Thymus (tissue), 14 donors: ENCODE measurements at places on chromosomes 1 and 21.

- no peak for DNase-seq
Observed at GRCh38 chr1:159556931-159557369, 21.1 kb upstream of the OR10J5 start.

- DNase-seq: no peak
Observed at GRCh38 chr1:169090308-169090899, 16.1 kb upstream of the ATP1B1 start.

- no peak for DNase-seq
Observed at GRCh38 chr1:157438613-157439012, 113.7 kb downstream of the FCRL5 start.

DNA sequence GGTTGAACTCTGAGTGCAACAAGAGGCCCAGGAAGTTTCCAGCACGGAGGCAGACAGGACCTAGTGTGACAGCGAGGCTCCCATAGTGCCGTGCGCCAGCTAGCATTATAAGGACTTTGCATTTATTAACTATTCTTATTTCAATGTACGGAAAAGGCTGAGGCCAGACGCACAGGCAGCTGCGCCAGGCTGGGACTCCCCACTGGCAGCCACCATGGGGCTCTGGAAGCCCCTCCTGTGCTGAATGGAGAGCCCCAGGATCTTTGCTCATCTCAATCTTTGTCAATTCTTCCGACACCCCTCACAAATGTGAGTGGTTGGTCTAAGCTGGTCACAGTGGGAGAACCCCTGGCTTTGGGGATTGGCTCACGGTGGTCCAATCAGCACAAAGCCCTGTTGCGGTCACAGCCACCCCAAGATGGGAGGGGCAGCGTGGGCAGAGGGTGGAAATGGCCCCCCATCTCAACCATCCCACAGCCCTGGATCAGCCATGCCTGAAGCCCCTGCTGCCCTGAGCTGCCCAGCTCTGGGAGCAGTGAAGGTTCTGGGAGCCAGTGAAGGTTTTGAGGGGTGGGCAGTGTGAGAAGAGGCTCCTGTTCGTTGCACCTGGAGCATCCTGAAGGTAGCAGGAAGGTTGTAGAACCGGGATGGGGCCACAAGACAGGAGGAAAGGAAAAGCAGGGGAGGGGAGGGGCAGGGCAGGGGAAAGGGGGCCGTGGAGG, 59.5 kb upstream of the ADARB1 start:
- DNase-seq: no peak

- DNase-seq: no peak
Observed at GRCh38 chr1:186055846-186056245, 319.2 kb downstream of the TPR start.

DNA sequence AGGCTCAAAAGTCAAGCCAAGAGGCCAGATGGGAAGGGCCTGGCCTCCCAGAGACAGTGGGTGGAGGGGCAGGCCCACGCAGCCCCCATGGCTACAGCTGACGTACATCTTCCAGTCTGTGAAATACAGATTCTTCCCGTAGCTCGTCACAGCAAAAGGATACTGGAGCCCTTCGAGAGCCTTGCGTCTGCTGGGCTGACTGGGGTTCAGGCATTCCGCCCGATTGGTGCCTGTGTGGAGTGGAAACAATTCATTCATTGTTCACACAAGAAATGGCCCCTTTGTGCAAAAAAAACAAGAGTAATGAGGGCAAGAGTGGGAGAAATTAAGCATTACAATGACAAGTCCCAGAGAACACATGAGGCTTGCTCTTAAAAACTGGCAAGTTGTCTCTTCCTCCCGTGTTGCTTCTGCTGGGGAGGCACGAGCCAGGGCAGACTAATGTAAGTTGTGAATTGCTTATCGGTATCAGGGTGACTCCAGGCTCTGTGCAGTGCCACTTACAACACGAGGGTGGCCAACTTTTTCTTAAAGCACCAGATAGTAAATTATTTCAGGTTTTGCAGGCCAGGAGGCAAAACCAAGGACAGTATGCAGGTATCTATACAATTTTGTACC, 85.1 kb downstream of the NID1 start:
- no peak for DNase-seq

DNA sequence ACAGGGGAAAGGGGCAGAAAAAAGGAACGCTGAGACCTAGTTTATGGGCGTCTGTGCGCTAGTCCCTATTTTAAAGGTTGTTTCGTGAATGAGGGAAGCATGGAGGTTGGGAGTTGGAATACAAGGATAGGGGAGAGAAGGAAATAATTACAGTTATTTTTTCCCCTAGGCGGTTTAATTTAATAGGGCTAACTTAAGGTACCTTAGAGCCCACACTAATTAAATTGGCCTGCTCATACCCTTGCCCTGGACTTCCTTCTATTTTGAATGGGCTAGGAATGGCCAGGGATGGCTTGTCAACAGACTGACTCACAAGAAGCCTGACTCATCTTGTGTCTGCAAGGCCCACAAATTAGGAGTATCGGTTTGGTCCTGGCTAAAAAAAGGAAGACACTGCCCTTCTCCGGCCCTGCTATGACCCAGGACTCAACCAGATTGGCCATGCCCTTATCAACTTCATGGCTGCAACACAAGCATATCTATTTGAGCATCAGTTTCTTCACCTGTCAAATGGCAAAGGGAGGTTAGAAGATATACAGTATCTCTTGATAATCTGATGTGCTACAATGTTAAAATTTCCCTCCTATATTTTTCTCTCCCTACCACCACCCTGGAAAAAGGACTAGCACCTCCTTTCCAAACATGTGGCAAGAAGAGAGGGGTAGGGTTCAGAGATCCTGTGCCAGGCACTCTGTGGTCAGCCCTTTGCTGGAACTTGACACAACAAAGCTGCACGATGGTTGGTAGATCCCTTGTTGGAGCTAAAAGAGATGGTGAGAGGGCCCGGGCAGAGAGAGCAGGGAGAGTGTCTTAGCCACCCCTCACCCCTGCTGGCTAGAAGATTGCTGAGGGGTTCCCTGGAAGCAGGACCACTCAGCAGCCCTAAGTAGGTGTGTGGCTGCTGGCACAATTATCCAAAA, 2.2 kb upstream of the SSBP3 start:
- DNase-seq: no peak

- no peak for DNase-seq
Observed at GRCh38 chr1:157219600-157219999, 81.4 kb upstream of the ETV3 start.

- DNase-seq: no peak
Observed at GRCh38 chr1:119674835-119675289, 26.8 kb upstream of the ZNF697 start.
